HCT116 (cell line): ENCODE measurements at places on chromosomes 7 and 10.

DNA sequence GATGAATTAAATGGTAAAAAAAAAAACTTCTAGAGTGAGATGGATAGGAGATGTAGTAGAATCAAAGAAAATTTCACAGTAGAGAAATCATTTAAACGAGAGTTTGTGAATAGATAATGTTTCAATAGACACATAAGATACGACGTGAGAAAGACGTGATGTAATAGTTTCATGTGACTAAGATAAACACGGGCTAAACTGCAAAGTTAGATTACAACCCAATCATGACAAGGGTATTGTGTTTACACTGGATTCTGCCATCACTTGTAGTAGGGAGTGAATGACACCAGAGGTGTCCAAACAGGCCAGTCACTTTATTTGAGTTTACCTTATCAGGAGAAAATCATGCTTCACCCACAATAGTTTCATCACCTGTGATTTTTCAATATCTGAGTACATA is 21.6 kb downstream of the SEMA3D start:
- DNase-seq: no peak

DNA sequence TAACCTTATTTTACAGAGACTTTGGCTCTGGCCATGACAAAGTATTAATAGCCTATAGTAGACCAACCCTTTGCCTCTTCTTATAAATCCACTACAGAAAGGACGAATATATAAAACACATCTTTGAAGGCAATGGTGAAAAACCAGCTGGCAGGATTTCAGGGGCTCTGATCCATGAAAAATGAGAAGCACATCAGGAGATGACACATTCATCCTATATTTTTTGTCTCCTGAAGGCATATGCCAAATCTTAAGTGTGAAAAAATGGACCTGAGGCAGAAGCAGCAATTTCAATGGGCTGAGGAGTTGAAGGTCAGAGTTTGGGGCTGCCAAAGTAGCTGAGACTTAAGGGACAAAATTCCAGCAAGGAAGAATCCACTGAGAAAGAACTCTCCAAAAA is 14.4 kb downstream of the RNF216 start:
- DNase-seq: no peak

- DNase-seq: no peak
These were observed 4.3 kb upstream of the GET4 start for GRCh38 chr7:871900-872537.

DNA sequence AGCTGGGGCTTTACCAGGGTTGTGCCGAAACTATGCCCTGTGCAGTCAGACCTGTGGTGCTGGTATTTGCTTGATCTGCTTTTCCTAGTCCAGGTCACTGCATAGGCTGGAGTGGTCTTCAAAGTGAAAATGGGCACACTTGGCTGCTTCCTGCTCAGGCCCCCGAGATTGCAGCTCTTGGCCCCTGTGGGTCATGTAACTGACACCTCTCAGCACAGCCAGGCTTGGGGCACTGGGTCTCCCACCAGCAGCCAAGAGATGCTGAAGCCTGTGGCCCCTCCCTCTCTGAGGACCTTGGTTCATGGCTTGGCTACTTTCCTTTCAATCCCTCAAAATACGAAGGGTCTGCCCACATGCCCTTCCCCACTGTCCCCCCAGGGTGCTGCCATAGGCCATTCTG is 33.7 kb downstream of the PDIA4 start:
- no peak for DNase-seq

- no peak for DNase-seq
These were observed 53.0 kb downstream of the COL13A1 start for GRCh38 chr10:69854511-69855345.

- DNase-seq: no peak
These were observed 175.2 kb downstream of the NSUN6 start for GRCh38 chr10:18476076-18476647.

DNA sequence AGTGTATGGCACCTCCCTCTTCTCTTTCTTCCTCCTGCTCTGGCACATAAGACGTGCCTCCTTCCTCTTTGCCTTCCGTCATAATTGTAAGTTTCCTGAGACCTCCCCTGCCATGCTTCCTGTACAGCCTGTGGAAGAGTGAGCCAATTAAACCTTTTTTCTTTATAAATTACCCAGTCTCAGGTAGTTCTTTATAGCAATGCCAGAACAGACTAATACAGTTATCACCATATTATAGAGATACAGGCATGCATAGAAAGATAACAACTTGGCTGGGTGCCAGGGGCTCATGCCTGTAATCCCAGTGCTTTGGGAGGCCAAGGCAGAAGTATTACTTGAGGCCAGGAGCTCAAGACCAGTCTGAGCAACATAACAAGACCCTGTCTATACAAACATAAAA is 53.2 kb downstream of the GCC1 start:
- DNase-seq: no peak

- DNase-seq: no peak
These were observed 280.3 kb downstream of the AUTS2 start for GRCh38 chr7:69878591-69878990.

- no peak for DNase-seq
These were observed 138.4 kb upstream of the IGFBP3 start for GRCh38 chr7:46059308-46060020.

DNA sequence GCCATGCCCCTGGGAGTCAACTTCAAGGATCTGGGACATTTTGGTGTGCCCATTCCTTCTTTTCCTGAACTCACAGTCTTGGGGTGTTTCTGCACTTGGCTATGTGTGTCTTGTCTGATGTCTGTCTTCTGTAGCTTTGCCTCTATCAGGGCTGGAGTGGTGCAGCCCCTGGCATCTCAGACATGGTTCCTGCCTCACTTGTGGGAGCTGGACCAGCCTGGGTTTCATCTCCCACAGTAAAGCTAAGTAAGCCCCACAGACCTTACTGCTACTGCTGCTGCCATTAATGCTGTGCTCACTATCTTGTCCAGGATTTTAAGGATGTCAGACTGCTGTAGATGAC is 59.0 kb downstream of the ADCYAP1R1 start:
- DNase-seq: no peak

DNA sequence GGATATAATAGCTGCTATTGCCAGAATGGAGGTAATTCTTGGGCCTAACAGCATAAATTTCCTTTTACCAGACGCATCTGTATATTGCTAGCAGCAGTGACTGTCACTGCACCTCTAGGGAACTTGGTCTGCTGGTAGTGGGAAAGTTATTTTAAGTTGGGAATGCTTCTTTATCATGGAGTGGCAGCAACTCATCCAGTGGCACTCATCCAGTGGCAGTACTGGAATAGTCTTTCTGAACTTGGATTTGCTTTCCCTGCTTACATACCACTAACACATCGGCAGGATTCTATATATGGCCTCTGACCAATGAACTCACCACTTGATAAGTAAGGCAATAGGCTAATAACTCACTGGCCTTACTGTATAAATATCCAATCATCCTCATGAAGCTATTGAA is 22.0 kb upstream of the ICA1 start:
- DNase-seq: no peak

DNA sequence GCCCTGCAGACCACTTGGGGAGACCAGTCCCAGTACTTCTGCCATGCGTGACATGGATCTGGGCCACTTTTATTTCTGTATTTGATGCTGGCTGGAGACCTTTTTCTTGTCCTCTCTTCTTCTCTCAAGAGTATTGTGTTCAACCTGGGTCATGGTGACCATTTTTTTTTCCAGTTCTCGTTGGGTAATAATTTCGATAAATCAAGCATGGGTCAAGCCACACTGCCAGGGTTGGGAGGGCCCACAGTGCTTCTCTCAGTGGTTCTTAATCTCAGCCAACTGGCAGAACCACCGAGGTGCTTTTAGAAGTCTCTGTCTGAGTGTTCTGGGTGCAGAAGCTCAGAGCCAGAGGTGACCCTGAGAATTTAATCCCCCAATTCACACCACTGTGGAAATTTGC is 269.9 kb downstream of the SEC23IP start:
- DNase-seq: no peak

DNA sequence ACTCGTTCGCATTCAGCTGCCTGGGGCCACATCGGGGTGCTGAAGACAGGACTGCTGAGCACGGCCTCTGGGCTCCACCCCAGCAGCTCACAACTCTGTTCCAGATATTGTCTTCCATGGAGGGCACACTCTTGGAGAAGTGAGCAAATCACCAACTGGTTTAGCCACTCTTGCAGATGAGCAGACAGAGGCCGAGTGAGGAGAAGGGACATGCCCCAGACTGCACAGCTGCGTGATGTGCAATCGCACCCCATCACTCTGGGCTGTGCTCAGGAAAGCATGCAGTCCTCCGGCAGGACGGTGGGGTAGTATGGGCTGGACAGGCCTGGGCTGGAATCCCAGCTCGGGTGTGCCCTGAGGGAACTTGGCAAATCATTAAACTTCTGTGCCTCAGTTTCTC is 111.6 kb downstream of the FAM53B start:
- no peak for DNase-seq

- no peak for DNase-seq
These were observed 36.8 kb downstream of the AKR1C8 start for GRCh38 chr10:5147981-5148677.

- DNase-seq: no peak
These were observed 12.7 kb upstream of the TMEM273 start for GRCh38 chr10:49200854-49201253.

- no peak for DNase-seq
These were observed 95.0 kb downstream of the COL13A1 start for GRCh38 chr10:69896606-69897231.

GRCh38 chr10:9759596-9759995 is 1258.1 kb upstream of the CELF2 start:
- DNase-seq: no peak

DNA sequence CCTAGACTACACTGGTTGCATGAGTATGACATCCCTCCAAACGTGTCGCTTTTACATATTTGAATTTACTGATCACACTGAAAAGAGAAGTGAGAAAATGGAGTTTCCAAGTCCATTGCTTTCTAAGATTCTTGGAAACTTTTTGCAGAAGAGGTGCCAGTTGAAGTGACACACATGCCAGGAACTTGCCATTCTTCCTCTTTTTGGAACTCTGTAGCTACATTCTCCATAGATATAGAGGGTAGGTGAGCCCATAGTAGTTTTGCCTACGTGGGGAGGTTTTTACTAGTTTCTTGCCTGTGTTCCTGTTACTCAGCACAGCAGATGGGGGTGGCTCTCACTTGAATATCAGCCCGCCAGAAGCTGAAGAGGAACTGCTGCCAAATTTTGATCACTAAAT is 286.6 kb upstream of the NRP1 start:
- DNase-seq: no peak

DNA sequence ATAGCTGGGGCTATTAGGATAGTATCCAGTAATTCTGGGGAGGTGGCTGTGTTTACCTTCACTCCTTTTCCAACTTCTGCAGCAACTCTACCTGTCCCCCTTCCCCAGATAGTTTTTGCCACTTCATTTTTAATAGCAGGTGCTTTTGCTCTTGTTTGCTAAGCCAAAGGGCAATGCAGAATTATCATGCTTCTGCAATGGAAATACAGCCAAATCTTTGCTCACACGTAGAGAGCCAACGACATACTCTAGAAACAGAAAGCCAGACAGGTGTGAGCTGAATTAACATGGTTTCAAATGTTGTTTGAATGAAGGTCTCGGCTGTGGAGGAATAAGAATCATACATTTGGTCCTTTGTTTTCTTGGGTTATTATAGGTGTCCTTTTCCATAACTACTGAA is 14.4 kb downstream of the PLEKHS1 start:
- DNase-seq: no peak

DNA sequence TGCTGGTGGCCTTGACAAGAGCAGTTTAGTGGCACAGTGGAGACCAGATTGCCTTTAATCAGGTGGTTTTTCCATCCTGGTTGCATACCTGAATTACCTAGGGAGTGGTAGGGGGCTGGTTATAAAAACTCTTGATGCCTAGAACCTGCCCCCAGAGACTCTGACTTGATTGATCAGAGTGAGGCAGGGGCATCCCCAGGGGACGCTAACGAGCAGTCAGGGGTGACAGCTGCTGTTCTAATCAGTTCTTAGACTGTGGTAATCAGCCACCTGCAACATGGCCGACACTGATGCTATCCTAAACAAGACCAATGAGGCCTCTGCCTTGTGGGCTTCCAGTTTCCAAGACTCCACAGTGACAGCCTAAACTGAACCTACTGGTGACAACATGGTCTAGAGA is 2.0 kb upstream of the OPALIN start:
- no peak for DNase-seq

DNA sequence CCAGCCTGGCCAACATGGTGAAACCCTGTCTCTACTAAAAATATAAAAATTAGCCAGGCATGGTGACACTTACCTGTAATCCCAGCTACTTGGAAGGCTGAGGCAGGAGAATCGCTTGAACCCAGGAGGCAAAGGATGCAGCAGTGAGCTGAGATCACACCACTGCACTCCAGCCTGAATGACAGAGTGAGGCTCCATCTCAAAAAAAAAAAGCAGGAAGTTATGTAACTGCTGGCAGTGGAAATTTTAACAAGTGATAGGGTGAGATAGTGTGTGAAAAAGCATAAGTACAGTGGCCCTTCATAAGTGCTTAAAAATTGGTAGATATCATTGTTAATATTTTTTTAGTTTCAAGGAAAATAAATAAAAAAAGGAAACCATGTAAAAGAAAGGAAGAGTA is 12.3 kb downstream of the AKR1C3 start:
- DNase-seq: no peak

- DNase-seq: peak; percentile 93
These were observed 743 bp upstream of the PITRM1 start for GRCh38 chr10:3173171-3173878.

- DNase-seq: no peak
These were observed 14.9 kb downstream of the TMEM72 start for GRCh38 chr10:44925811-44926750.

DNA sequence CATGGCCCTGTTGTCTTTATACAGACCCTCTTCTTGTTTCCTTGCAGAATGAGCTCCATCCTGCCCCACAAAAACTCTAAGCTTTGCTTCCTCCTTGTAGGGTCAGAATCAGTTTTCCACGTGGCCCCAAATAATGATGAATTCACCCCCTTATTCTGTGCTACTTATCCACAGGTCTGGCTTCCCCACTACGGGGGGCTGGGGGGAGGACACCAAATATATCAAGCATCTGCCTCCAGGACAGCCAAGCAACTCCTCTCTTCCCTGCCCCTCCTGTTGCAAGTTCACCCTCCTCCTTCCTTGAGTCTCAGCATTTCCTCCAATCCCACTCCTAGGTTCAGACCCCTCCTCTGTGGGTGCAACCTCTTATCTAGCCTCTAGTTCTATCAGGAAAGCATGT is 743.3 kb downstream of the GRID1 start:
- DNase-seq: no peak

DNA sequence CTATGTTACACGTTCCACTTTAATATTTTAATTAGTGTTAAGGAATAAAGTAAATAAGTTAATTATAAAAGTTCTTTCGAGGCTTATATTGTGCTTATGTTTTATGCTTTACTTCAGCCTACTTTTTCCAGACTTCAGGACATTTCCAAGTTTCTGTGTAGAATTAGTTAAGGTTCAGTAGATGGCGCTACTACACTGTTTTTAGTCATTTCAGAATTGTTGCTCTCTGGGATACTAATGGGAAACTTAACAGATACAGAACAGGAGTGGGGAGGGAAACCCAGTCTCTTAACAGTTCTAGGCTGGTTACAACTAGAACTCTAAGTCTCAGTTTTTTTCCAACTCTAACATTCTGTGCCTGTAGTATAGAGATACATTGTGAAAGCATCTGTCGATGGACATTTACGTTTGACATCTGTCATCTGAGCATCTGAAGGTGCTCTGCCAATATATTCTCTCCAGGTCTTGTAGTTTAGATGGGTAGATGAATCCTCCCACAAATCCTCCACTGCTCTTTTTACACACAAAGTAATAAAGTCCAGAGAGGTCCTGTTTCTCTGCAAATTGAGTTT is 56.8 kb upstream of the FAM171A1 start:
- peak; percentile 35 for DNase-seq

GRCh38 chr10:122632031-122632430 is 67.6 kb downstream of the C10orf120 start:
- DNase-seq: no peak

GRCh38 chr7:20197837-20198236 is 19.3 kb downstream of the MACC1 start:
- peak; percentile 28 for DNase-seq
